ENCODE measurements at places on chromosomes 1 and 21. TPM values are rescaled to one million over a fixed set of nuclear protein-coding genes. Genes with fewer than 3 reads are reported as not detected.

DNA sequence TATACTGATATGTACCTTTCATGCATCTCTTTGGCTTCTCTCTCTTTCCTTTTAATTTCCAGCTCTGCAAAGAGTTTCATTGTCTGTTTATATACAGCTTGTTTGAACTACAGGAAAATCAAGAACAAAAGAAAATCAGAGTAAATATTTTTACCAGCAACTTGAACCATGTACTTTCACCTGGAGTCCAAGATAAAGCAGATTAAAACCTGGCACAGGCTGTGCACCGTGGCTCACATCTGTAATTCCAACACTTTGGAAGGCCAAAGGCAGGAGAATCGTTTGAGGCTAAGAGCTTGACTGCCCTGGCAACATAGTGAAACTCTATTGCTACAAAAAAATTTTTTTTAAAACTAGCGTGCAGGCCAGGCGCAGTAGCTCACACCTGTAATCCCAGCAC, 27.6 kb downstream of the DNAJC8 start:
- no peak for DNase-seq

- DNase-seq: no peak
These were observed 363.5 kb upstream of the ST6GALNAC5 start for GRCh38 chr1:76503736-76504135.

GRCh38 chr1:162856260-162856659, 4.7 kb downstream of the CCDC190 start:
- DNase-seq: no peak

DNA sequence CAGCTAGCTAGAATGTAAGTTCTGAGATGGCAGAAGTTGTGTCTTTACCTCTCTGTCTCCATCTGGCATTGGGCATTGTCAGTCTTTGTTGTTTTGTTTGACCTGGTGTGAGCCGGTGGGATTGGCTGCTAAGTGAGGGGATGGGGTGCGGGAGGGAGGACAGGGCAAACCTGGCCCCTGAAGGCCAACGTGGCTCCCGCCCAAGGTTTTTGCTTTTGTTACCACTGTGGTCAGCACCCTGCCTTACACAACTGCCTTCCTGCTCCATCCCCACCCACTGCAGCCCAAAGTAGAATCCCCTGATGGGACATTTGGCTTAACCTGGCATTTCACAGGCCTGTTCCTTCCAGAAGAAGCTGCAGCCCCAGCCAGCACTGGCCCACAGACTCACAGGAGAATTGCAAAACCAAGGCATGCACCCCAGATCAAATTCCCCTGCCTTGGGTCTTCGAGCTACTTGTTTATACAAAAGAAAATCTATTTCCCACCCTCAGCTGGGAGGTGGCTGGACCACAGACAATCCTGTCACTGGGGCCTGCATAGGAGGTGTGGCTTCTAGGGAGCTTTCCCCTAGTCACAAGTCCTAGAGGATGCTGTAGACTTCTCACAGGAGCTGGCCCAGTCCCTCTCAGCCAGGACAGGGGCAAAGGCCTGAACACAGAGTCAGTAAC, 147.5 kb downstream of the TRABD2B start:
- DNase-seq: no peak

DNA sequence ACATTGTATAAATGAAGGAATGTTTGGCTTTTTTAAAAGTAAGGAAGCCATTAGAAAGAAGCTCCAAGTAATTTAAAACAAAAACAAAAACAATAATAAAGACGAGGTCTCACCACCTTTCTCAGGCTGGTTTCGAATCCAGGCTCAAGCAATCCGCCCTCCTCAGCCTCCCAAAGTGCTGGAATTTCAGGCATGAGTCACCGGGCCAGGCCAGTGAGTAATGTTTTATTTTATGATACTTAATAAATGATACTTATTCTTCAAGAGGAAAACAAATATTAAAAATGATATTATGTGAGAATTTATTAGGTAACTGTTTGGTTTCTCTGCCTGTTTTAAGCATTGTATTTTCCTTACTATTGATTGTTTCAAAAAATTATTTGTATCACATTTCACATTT, 201.4 kb upstream of the BRINP3 start:
- no peak for DNase-seq

- DNase-seq: no peak
These were observed 191.4 kb downstream of the KCNK2 start for GRCh38 chr1:215273838-215274516.

DNA sequence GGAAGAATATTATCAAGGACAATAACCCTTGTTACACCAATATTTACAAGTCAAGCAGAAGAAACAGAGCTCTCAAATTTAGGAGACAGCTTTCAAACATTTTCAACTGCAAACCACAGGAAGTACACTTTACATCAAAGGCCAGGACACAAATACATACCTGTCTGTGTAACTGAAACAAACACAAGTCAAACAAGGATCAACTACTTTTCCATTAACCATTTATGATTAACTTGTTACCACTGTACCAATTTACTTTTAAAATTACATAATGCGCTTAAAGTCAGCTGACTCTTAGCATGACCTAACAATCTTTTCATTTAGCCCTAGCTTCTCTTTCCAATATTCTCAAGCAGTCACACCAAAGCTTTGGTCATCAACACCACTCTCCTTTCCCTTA, 43.5 kb downstream of the TRIM33 start:
- no peak for DNase-seq

DNA sequence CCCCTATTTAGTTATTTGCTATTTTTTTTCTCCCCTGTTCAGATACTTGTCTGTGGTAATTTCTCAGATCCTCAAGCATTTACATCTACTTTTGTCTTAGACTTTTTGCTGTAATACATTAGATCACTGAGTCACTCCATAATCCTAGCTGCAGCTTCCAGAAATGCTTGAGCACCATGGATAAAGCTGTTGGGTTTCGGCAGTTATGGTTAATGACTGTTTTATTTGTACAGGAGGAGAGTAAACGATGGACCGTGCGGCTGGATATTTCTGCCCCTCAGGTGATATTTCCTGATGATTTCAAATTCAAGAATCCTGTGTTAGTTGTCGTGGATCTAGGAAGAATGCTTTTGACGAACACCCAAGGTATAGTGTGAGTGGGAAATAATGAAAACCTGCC, 42.9 kb downstream of the VPS13D start:
- DNase-seq: no peak

- DNase-seq: no peak
These were observed 126.4 kb downstream of the DMRTB1 start for GRCh38 chr1:53585565-53585964.

- DNase-seq: no peak
These were observed 11.6 kb downstream of the ADAM30 start for GRCh38 chr1:119884711-119885110.

- DNase-seq: no peak
These were observed 1326.5 kb downstream of the PLA2G4A start for GRCh38 chr1:188155261-188155660.

DNA sequence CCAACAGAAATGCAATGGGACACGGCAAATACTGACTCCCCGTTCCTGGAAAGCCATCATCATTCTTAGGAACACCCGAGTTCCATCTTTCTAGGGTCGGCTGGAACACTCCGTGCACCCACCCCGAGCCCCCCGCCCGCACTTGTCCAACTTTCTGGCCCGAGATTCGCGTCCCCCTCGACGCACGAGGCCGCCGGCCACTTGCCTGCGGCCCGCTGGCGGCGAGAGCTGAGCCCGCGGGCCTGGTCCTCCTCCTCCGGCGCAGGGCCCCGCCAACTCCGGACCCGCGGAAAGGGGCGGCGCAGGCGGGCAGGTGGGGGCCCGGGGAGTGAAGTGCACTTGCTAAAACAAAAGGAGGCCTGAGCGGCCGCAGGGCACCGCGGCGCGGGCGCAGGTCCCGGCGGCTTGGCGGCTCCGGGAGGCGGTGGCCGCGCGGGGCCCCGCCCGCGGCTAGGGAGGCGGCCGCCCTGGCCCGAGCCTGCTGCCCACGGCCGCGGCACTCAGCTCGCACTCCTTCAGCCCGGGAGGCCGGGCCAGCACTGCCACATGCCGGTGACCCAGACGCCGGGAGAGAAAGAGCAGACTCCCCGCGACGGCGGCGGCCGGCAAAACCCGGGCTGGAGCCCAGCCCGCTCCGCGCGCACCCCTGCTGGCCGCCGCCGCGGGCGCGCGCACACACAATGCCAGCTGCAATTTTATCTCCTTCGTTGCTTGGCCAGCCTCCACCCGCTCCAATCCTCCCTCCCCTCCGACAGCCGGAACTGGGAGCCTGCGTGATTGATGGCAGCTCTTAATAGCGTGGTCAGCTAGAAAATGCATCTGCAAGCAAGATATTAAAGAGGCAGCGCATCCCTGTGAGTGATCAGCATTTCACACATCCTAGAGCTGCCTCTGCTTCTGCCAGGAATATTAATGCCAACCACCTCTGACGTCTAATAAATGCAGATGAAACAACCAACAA, 114.3 kb downstream of the RERE start:
- peak; percentile 79 for DNase-seq

DNA sequence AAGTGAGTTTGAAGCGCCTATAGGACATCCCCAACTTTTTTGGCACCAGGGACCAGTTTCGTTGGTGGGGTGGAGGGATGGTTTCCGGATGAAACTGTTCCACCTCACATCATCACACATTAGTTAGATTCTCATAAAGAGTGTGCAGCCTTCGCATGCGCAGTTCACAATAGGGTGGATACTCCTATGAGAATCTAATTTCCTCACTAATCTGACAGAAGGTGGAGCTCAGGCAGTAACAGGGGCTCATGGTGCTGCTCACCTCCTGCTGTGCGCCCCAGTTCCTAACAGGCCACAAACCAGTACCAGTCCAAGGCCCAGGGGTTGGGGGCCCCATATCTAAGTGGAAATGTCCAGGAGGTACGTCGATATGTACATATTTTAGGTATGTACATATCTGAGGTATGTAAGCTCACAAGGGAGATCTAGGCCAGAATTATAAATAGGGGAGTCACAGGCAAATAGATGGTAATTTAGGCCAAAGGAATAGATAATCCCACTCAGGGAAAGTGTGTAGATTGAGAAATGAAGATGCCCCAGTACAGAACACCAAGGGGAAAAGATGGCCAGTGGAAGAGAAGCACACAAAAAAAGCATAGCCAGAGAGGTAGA, 27.5 kb upstream of the RASAL2 start:
- no peak for DNase-seq

DNA sequence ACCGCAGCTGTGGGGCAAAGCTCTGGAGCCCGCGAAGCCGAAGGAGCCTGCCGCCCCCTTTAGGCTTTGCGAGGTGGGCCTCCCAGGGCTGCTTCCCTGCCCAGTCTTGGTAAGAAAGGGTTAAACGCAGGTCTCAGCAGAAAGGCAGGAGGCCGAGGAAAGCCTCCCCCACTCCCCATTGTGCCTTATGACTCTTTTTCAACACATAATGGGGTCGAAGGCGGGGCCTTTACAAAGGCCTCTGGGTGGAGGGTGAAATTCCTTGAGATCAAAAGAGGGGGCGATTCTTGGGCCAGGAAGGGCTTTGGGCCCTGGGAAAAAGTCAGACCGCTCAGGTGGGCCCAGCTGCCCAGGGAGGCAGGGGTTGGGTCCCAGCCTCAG, 880 bp downstream of the ALPL start:
- DNase-seq: no peak

GRCh38 chr1:35945327-35945726, 14.4 kb downstream of the AGO3 start:
- DNase-seq: no peak

GRCh38 chr1:231774719-231775335, 148.2 kb downstream of the DISC1 start:
- no peak for DNase-seq

GRCh38 chr1:175463853-175464252, 271.3 kb upstream of the KIAA0040 start:
- DNase-seq: no peak

DNA sequence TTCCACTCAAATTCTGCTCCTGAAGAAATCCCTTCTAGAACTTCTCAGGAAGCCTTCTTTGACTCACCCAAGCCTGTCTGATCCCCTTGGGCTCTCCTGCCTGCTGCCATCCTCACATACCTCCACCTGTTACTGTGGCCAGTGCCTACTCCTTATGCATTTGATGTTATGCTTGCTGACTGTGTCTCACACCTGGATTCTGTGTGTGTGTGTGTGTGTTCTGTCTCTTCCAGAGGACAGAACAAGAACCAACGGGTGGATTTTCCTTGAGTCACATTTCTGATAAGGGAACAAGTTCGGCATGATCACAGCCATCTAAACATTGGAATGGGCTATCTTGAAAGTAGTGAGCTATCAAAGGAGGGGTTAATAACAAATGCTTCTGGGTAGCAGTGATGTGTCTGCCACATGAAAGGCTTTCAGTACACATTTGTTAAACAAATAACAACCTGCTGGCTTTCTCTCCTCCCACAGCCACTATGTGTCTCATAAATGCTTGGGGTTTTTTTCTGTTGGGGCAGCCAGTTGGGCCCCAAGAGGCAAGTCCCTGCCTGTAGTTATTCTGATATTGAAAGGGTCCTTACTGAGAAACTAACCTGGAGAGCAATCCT, 8.9 kb upstream of the GPR37L1 start:
- no peak for DNase-seq

- DNase-seq: no peak
These were observed 1.3 kb downstream of the RIT1 start for GRCh38 chr1:155909894-155910293.

GRCh38 chr1:238861342-238862066, 524.9 kb upstream of the CHRM3 start:
- no peak for DNase-seq

DNA sequence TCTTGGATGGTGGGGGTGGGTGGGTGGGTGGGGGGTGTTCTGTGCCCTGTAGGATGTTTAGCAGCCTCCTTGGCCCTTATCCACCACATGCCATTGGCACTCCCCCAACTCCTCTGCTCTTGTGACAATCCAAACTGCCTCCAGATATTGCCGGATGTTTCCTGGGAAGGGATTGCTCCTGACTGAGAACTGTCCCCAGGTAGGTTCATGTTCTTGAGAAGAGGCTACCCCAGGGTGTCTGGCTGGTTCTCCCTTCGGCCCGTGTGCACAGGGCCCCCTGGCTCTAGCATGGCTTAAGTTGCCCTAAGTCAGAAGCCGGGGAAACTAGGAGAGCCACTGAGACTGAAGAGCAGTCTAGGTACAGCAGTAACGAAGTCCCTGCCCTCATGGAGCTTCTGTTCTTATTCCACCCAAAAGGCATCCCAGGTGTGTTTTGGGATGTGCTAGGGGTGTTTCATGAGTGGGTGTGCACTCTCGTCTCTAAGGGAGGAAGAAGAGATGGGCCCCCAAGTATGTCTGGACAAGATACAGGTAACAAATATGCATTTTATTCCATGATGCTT, 19.8 kb upstream of the THRAP3 start:
- no peak for DNase-seq

- DNase-seq: no peak
These were observed 1.0 kb upstream of the PGLYRP4 start for GRCh38 chr1:153349363-153350320.

DNA sequence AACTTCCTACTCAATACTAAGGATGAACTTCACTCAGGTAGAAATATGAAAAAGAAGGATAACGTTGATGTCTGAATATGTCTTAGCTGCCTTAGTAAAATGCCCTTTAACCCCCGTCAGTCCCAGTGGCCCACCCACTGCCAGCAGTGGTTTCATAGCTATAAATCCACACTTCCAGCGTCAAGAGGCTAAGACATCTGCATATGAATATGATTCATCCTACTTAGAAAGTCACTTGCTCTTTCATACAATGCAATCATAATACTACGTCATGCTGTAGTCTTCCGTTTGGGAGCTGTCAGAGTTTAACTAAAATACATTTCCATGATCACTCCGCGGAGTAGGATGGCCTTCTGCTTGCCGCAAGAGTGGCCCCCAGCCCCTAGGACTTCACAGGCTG, 247.3 kb downstream of the SDCCAG8 start:
- no peak for DNase-seq

TAS1R1 gene
- polyA plus RNA-seq: 0.16 TPM

MRPL55 gene
- polyA plus RNA-seq: 125 TPM

NHLH1 gene
- not detected for polyA plus RNA-seq

MASP2 gene
- polyA plus RNA-seq: not detected

TSPAN2 gene
- 80.1 TPM for polyA plus RNA-seq

PRELP gene
- not detected for polyA plus RNA-seq

VANGL2 gene
- polyA plus RNA-seq: not detected

CFHR2 gene
- polyA plus RNA-seq: not detected

MYOC gene
- polyA plus RNA-seq: not detected
